ENCODE measurements at places on chromosomes 13 and 19.

GRCh38 chr13:78595495-78596398 is 7.6 kb downstream of the POU4F1 start:
- peak; percentile 69 for DNase-seq

- no peak for DNase-seq
These were observed 12.7 kb upstream of the SLC44A2 start for GRCh38 chr19:10612499-10613119.

DNA sequence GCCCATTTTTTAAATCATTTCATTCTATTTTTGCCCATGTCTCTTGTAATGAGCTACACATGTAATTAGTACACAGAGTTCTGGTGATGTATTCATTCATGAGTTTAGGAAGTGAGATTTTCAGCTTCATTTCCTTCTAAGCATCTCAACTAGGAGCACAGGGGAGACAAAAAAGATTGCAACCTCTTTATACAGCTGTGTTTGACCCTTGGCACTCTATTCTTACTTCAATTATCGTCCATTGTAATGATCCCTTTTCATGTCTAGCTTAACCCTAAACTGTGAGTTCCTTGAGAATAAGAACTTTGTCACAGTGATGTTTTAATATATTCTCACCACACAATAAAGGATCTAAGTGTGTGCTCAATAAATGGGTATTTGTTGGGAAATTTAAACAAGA is 67.1 kb downstream of the GPC6 start:
- DNase-seq, result no peak

- no peak for DNase-seq
These were observed 79.1 kb upstream of the MLNR start for GRCh38 chr13:49140910-49141611.

DNA sequence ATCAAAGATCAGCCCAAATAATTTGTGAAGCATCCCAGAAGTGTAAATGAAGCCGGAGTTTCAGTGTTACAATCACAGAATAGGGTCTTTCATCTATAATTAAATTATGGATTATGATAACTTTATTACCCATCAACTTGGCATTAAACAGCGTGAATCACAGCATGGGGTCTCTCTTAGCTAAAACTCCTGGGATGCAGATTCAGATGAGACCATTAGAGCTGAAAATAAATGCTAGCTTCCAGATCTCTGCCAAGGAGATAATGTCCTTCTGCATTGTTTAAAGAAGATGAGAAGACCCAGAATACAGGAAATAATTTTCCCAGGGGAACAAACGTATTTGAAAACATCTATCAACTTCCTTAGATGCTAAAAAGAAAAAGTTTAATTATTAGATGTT is 546.0 kb upstream of the PCDH9 start:
- DNase-seq, result no peak

GRCh38 chr19:44955505-44956439 is 592 bp downstream of the CLPTM1 start:
- DNase-seq, result peak; percentile 66

DNA sequence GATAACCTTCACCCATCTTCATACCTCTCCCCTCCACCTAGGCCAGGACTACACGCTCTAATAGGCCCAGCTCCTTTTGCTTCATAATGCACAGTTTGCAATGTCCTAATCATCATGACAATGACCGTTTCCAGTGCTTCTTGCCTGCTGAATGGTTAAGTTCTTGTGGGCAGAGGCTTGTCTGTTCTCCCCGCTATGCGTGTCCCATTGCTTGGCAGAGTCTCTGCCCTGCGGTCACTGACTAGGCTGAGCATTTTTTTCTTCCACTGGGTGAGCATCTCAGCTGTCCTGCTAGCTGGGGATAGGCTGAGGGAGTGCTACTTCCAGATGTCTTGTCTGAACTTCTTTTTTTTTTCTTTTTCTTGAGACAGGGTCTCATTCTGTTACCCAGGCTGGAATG is 314.7 kb downstream of the UQCRFS1 start:
- DNase-seq, result no peak

DNA sequence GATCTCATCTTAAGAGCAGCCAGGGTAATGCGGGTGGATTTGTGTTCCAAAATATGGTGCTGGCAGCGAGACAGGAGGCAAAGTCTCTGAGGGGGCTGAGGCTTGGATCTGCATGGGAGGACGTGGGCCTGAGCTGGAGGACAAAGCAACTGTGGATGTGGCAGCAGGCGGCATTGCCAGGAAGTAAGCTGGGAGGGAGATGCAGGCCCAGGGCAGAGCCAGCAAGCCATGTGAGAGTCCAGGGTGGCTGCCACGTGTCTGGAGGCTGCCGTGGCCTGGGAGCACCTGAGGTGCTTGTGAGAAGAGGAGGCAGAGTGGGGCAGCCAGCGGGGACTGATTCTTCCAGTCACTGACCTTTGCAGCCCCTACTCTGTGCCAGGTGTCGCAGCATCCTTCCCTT is 52.0 kb downstream of the DPF1 start:
- DNase-seq, result no peak

DNA sequence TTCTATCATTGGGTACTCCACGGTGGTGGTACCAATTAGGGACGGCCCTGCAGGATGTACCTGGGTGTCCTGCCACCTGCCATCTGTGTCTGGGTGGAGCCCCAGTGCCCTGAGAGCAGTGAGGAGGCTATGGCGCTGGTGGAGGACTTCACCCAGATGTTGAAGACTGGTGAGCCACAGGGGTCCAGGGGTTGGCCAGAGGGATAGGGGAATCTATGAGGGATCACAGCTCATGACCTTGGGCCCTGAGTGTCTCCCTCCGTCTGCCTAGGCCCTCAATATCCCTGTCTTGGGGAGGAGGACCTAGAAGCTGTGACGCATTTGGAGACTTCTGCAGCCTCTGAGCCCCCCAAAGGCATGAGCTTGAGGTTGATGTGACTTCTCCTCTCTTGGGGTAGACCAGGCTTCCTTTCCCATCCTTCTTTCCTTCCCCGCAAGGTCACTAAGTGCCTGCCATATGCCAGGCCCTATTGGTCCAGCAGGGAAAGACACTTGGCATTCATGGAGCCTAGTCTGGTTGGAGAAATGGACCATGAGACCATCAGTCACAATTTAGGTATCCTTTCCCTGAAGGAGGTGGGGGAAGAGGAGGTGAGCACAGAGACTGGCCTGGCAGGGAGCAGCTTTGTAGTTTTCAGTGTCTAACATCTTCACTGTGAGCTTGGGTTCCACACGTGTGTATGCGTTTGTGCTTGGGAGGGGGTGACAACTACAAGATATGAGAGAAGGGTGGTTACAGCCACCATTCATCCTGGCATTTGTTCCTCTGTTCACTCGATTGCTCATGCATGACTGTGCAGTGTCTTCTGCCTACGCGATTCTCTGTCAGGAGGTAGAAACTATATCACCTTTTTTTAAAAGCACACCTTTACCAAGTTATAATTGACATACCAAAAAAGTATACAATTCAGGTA is 5.1 kb upstream of the MZF1 start:
- peak; percentile 57 for DNase-seq

GRCh38 chr13:89550938-89551337 is 1796.5 kb upstream of the MIR17HG start:
- no peak for DNase-seq

- no peak for DNase-seq
These were observed 12.4 kb upstream of the SIAH3 start for GRCh38 chr13:45863709-45864590.

GRCh38 chr13:37526710-37527473 is 71.7 kb downstream of the POSTN start:
- DNase-seq, result no peak

DNA sequence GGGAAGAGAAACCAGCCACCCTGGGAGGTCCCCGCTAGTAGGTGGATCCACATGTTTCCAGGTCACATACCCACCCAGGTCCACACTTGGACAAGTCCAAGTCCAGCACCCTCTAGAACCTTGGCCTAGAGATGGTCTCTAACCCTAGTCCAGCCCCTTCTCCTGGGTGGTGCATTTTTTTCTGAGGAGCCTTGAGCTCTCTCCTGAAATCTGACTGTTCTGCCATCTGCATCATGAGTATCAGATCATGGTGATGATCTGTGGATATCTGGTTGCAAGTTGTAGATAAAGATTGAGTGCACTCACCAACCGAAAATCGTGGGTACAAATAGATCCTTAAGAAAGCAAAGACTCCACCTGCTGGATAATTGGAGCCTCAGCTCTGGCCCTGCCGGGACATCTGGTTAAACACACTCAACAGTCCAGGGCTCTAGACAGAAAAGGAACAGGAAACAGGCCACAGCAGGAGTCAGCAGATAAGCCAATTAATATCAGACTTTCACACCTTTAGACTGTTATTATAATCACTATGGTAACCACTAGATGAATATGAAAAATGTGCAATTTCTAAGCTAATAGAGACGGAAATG is 41.1 kb downstream of the GPR12 start:
- DNase-seq, result no peak

DNA sequence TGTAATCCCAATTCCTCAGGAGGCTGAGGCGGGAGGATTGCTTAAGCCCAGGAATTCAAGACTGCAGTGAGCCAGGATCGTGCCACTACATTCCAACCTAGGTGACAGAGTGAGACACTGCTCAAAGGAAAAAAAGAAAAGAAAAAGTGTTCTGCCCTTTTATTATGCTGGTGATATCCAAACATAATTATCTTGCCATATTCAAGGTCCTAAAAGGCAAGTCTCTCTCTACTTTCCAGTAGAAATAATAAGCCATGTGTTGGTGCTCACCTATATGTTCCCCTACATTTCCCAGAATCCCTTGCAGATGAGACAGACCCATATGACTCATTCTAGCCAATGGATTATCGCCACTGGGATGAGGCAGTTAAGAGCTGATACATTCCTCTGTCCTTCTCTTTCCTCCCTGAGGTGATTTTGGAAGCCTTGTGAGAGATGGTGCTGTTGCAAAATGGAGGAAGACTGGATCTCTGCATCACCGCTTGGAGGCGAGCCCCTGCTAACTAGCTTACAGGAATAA is 58.3 kb upstream of the MRI1 start:
- DNase-seq, result no peak

- no peak for DNase-seq
These were observed 134.4 kb downstream of the EFNB2 start for GRCh38 chr13:106401081-106401480.

DNA sequence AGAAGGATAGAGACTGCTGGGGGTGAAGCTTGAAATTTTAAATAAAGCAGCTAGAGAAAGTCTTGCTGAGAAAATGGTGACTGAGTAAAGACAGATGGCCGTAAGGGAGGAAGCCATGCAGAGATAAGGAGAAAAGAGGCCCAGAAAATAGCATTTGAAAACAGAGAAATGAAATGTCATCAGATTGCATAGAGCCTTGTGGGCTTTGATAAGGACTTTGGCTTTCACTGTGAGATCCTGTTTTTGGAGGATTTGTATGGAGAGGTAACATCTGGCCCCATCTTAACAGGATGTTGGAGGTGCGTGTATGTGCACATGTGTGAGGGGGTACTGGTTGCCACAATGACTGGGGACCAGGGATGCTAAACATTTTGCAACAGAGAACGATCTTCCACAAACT is 19.5 kb upstream of the ATP8A2 start:
- no peak for DNase-seq

DNA sequence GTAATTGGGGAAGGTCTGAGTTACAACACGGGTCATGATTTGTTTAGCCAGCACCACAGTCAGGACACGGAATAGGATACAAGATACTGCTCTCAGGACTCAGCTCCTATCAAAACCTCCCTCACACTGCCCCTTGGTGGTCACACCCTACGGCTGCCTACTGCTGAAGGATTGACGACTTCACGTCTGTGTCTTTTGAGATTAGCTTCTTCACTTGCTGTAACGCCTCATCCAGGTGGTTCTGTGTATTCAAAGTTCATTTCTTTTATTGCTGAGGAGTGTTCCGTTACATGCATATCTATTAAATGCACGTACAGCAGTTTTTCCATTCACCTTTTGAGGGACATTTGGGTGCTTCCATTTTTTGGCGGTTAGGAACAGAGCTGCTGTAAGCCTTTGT is 46.3 kb downstream of the URI1 start:
- DNase-seq, result no peak

DNA sequence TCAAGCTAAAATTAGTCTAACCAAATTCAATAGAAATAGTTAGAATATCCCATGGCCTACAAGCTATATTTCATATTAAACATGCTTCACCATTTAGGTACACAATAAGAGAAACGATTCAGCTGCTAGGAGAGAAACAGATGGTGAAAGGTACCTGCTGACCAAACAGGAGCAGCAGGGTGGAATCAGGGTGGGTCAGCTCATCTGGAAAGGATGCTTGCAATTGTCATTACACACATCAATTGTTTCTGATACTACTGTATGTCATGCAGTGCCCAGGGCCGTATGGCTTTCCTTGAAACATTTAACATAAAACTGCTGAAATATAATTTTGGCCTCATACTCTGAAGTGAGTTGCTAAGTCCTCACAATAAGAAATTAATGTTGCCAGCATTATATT is 776.0 kb downstream of the DACH1 start:
- DNase-seq, result no peak

DNA sequence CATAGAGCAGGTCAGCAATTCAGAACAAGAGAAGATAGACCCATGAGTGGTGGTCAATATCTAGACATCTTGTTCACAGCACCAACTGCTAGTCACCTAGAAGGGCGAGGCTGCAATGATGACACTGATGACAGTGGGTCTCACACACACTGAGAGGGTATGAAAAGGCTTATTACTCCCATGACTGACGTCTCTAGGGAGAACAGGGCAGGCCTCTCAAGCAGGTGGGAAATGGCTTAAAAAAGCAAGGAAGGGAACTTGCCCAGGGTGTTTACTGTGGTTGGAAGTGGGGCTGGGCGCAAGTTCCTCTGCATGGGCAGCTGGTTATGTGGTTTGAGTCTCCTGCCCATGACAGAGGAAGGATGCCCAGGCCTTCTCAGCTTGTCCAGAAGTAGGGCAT is 33.8 kb downstream of the ZNF44 start:
- no peak for DNase-seq

DNA sequence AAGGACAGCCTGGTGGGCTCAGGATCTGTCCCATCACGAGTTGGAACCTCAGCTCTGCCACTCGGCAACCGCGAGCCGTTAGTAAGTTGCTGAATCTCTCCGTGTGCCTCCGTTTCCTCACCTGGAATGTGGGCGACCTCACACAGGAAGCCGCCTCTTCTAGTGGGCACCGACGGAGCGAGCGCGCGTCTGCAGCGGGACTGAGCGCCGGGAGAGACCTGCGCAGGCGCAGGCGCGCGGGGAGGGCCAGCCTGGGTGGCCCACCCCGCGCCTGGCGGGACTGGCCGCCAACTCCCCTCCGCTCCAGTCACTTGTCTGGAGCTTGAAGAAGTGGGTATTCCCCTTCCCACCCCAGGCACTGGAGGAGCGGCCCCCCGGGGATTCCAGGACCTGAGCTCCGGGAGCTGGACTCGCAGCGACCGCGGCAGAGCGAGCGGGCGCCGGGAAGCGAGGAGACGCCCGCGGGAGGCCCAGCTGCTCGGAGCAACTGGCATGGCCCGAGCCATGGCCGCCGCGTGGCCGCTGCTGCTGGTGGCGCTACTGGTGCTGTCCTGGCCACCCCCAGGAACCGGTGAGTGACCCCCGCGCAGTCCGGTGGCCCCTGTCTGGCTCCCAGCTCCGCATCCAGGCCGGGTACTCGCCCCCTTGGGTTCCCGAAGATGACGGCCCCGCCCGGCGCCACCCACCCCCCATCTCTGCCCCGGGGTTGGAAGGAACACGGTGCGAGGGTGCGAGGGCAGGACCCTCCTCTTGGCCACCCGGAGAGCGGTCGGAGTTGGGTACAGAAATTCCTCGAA is at the start of gene PVR:
TSS of gene PVR (plus strand) at position 306 of the 797 bp plus-strand sequence. CDS start at position 493, 187 bp downstream.
- peak; percentile 72 for DNase-seq

Measured in activated CD4-positive, alpha-beta T cell treated with anti-CD3 and anti-CD28 coated beads, Interleukin-2, amount 10 ng/mL, durations not matched to agents 24 days and 14 days (primary cell).